GM13977 (cell line): ENCODE measurements at places on chromosomes 16 and 17.

DNA sequence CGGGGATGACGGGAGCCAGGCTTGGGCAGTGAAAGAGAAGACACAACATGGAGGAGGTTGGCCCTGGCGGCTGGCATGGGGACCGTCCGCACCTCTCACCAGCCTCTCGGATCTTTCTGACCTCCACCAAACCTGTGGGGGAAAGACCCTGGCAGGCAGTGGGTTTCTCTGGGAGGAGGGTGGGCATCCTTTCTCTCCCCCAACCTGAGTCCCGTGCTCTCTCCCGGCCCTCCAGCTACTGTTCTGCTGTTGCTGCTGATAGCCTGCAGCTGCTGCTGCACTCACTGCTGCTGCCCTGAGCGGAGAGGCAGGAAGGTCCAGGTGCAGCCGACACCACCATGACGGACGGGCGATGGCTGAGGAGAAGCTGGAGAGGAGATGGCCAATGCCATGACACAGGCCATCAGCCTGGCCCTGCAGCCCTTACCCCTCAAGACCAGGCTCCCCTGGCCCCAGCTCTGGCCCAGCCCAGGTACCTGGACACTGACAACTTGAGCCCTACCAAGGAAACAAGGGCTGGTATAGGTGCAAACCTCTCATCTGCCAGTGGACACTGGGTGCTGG, 7.4 kb downstream of the SMIM5 start:
- no peak for DNase-seq

DNA sequence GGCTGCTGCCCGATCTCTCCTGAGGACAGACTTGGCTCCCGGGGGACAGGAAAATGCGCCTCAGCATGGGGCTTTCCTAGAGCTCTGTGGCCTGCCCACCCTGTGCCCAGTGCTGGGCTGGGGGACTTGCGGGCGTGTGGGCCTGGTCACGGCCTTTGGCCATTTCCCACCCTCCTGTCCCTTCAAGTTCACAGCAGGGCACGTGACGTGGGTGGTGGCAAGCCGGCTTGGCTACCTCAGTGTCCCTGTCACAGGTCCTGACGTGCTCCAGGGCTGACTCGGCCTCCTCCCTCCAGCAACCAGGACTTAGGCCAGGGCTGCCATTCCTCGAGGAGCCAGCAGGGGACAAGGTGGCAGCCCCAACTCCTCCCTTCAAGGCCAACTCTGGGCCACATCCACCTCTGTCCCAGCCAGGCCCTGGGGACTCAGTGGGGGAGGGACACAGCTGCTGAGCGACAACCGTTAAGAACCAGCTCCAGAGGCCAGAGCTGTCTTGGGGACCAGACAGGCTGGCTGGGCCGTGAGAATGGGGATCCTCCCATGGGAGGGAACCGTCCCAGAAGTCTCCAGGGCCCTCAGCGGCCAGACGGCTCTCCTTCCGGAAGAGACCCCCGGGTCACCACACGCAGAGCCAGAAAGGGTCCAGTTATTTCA, 981 bp upstream of the UNC13D start:
- DNase-seq = peak; percentile 92

DNA sequence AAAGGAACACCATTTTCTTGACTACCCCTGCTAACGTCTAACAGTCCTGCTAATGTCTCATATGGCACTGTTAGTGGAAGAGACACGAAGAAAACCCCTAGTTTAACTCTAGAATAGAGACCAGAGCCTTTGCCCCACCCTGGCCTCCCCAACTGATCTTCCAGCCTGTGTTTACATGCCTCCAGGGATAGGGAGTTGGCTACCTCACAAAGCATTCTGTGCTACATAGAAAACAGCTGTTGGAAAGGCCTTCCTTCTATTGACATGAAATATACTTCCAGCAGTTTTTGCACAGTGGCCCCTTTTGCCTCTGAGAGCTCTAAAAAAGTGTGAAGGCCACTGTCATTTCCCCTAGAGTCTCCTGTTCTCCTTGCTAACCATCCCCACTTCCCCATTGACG, 73.1 kb downstream of the ASIC2 start:
- DNase-seq = no peak

DNA sequence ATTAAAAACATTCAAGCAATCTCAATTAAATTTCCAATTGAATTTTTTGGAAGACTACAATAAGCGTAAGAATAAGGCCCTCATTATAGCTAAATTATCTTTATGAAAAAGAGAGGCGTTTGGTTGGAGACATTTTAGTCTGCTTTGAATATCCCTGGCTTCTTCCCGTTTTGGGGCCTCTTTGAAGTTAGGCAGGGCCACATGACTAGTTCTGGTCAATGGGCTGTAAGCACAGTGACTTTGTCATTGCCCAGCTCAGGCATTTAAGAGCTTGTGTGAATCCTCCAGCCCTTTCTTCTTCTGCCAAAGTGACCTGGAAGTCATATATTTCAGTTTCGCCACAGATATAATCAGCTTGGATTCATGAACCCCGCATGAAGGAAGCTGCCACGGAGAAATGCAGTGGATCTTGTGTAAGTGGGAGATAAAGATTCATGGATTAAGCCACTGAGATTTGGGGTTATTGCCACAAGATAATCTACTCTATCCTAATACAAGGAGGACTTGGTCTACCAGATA, 21.7 kb upstream of the UBTF start:
- no peak for DNase-seq

DNA sequence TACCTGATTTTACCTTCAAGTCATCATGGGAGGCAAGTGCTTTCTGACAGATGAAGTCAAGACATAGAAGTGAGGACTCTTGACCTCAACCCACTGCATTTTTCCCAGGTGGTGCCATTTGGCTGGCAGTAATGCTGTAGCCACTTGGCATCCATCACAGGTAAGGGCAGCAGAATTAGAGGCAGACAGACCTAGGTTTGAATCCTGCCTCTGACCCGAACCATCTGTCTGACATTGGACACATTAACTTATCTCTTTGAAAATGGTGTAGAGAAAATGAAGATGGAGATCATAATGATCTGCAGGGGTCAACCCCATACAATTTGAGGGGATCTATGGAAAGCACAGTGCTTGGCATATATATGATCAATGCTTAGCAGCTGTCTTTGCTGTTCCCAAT, 505.5 kb downstream of the NPIPA7 start:
- no peak for DNase-seq

DNA sequence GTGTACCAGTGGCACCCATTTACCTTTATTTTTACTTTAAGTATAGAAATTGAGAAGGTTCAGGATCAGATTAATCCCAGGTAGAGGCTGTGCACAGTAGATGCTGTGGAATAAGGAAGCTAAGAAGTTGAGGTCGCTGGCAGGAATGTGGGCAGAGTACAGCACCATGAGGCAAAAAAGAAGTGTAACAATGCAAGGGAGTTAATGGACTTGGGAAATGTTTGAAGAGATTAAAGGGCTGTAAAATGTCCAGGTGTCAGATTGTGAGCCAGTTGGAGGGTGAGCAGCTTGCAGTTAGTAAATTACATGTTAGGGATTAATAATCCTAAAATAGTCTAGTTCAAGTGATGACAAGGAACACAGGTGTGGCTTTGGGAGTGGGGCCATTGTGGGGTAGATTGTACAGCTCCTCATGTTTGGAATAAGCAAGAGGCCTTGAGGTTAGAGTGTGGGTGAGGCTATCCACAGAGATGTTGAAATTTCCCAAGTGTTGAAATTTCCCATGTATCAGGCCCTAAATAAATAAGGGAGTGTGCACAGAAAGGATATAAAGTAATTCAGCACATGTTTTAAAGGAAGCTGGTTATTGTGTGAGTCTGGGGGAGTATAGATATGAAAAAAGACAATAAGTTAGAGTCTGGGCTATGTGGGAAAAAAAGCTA, 21.5 kb downstream of the TAT start:
- DNase-seq = no peak
